ENCODE measurements at places on chromosomes 3 and 15.

DNA sequence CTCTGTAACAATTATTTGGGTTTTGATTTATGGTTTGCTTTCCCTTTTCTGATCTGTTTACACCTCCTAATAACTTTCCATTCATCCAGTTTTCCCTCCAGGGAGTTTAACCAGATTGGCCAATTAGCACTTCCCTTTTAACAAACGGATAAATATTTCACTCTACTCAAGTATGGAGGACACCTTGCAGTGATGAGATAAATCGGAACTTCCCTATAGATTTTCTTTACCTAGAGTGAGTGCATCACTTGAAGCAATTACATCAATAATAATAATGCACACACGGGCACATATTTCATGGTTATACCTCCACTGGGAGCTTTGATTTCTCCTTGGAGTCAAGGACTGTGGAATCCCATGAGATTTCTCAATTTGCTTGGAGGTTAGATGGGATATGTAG lies 239.1 kb upstream of the CFAP20DC start:
- DNase-seq, result no peak

- no peak for DNase-seq
Measured at GRCh38 chr3:161403251-161403650, 31.9 kb upstream of the SPTSSB start.

- no peak for DNase-seq
Measured at GRCh38 chr3:179603321-179603720, 1.1 kb downstream of the MRPL47 start.

GRCh38 chr3:143975554-143976152 lies 4.0 kb downstream of the DIPK2A start:
- DNase-seq, result no peak

GRCh38 chr3:144409319-144409718 lies 437.7 kb downstream of the DIPK2A start:
- DNase-seq, result no peak

- DNase-seq, result no peak
Measured at GRCh38 chr3:12221663-12222062, 63.0 kb upstream of the TIMP4 start.

DNA sequence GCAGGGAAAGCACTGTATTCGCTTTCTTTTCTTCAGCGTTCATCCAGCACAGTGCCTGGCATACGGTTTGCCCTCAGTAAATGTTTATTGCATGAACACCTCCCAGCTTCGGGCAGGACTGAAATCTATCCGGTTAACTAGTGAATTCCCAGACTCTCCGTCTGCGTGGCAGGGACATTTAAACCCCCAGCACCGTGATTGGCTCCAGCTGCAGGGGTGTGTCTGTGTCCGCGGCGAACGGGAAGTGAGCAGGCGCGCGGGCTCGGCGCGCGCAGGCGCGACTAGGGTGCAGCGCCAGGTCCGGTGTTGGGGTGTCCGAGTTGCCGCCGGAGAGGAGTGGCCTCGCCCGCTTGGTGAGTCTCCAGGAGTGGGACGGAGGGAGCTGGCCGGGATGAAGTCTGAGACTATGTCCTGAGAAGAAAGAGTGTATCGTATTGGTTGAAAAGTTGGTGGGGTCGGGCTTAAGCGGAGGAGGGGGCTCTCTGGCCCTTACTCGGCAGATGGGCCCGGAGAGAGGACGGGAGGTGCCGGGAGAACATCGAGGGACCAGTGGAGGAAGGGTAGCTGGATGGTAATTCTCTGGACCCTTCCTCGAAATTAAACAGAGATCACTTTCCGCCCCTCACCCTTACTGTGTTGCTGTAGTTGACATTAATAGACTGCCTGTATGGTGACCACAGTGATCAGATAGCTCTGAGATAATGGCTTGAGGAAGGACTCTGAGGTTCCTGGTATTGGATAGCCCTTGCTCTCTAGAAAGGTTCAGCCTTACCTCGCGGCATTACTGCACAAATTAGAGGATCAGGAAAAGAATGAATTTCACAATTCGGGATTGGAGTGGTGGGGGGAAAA lies at the start of gene SNAP23:
TSS of gene SNAP23 (plus strand) at position 274 of the 852 bp plus-strand sequence. CDS start 16,213 bp downstream, outside the sequence.
- peak; percentile 81 for DNase-seq

DNA sequence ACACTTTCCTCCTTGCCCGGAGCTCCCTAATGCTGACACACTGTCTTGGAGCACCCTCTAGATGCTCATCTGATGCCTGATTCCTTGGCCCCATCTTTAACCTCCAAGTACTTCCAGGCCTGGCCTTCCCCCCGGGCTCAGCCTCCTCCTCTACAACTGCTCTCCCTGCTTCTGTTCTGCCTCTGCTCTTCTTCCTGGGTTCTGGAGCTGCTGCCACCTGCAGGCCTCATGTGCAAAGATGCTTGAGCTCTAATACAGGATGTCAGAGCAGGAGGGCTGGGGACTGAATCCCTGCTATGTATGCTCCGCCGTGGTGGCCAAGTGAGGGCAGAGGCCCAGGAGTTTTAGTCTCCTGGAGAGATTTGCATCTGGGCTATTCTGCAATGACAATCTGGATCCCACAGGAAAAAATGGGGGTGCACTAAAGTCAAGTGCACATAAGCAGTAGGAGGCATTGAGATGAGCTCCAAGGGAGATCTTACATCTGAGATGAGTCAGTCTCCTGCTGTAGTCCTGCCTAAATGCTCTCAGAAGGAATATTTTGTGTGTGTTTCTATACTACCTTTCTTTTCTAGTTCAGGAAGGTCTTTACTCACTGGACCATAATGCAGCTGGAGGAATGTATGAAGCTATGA lies 296.3 kb downstream of the UACA start:
- DNase-seq, result peak; percentile 28

All from hypothalamus (tissue), 51 donors.